ENCODE measurements at places on chromosomes 2 and 18. TPM values are rescaled to one million over a fixed set of nuclear protein-coding genes. Genes with fewer than 3 reads are reported as not detected.

GRCh38 chr2:159195697-159196096, 90.8 kb downstream of the WDSUB1 start:
- DNase-seq = no peak
- no peak overlapping the region for H3K4me3 ChIP-seq
- H3K4me1 ChIP-seq = no peaks in the 10 kb centered on the region
- H3K36me3 ChIP-seq = no peaks in the 10 kb centered on the region
- no peaks in the 10 kb centered on the region for H3K27me3 ChIP-seq

The SLC4A3 gene
- not detected for total RNA-seq

DNA sequence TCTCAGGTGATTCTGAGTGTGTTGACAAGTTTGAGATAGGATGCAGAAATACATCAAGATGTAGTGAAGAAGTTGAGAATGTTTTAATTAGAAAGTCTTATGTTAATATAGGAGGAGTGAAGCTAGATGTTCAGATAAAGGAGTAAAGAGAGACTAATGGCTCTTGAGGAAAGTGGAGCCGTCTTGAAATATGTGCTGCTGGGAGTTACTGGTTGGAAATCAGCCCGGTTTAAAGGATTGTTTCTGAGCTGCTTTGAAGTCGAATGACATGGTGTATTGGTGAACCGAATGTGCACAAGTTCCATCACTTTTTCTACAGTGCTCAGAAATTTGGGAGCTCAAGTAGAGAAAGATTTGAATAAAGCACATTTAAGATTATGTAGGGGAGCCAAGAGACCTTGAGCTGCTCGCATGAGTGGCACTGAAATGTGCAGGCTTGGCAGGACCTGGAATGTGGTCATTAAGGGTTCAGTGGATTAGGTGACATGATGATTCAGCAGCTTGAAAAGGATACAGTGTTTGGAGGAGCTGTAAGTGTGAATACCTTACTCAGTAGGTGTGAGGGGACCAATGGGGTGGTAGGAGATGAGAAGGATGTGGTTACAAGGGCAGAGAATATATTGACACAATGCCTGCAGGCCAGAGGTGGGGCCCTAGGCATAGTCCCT, 68.6 kb downstream of the CAB39 start:
- H3K27me3 ChIP-seq = no peaks in the 10 kb centered on the region
- peak overlapping the region; percentile 67 for H3K4me3 ChIP-seq
- H3K4me1 ChIP-seq = peaks cover 58% of the 10 kb centered on the region
- peak overlapping the region; percentile 56 for H3K27ac ChIP-seq

GRCh38 chr2:67374481-67374880, 22.7 kb upstream of the ETAA1 start:
- no peak overlapping the region for H3K27ac ChIP-seq
- H3K4me1 ChIP-seq = peaks cover 4% of the 10 kb centered on the region
- no peaks in the 10 kb centered on the region for H3K27me3 ChIP-seq
- H3K4me3 ChIP-seq = no peak overlapping the region
- DNase-seq = no peak
- H3K36me3 ChIP-seq = no peaks in the 10 kb centered on the region

- no peak overlapping the region for H3K4me3 ChIP-seq
- no peaks in the 10 kb centered on the region for H3K4me1 ChIP-seq
- H3K36me3 ChIP-seq = no peaks in the 10 kb centered on the region
- no peak overlapping the region for H3K27ac ChIP-seq
- no peak for DNase-seq
Observed at GRCh38 chr2:149090706-149091105, 52.2 kb downstream of the LYPD6B start.

- DNase-seq = no peak
- H3K27me3 ChIP-seq = no peaks in the 10 kb centered on the region
- H3K4me1 ChIP-seq = no peaks in the 10 kb centered on the region
- H3K4me3 ChIP-seq = no peak overlapping the region
- no peak overlapping the region for H3K27ac ChIP-seq
Observed at GRCh38 chr2:221309892-221310583, 262.1 kb downstream of the EPHA4 start.

DNA sequence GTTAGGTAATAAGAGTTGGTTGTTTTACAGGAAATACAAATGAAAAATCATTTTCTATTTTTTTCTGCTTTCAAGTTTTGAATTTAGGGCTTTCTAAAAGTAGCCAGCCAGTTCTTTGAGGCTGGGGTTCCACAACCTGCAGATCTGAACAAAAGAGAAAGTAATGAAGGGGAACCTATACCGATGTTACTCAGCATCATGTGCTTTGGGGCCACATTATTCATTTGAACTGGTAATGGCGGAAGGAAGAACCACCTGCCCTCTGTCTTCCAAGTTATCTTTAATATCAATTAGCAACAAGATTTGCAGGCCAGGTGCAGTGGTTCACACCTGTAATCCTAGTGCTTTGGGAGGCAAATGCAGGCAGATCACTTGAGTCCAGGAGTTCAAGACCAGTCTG, 12.9 kb upstream of the MRO start:
- H3K27ac ChIP-seq = no peak overlapping the region
- no peaks in the 10 kb centered on the region for H3K4me1 ChIP-seq
- H3K36me3 ChIP-seq = no peaks in the 10 kb centered on the region
- DNase-seq = no peak
- no peaks in the 10 kb centered on the region for H3K27me3 ChIP-seq

The CRACDL gene
- 0.10 TPM for total RNA-seq

The ACMSD gene
- total RNA-seq = not detected

The SOX11 gene
- not detected for total RNA-seq

The PPIL3 gene
- 29.1 TPM for total RNA-seq

DNA sequence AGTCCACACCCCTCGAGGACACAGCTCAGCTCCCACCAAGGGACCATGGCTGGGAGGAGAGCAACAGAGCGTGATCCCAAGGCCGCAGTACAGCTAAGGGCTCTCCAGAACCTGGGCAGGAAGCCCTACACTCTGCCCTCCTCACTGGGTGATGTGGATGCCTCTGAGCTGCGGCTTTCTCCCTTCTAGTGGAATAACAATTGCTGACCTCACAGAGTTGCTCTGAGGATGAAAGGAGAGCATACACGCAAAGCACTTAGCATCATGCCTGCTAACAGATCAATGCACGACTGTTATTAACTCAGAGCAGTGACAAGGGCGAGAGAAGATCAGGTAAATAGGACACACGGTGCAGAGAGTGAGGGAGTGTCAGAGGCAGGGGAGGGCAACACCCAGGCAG, 74.2 kb downstream of the ZFP36L2 start:
- H3K4me1 ChIP-seq = peaks cover 16% of the 10 kb centered on the region
- no peak overlapping the region for H3K27ac ChIP-seq
- H3K27me3 ChIP-seq = no peaks in the 10 kb centered on the region

The EFEMP1 gene
- not detected for total RNA-seq

The CSRNP3 gene
- total RNA-seq = not detected

DNA sequence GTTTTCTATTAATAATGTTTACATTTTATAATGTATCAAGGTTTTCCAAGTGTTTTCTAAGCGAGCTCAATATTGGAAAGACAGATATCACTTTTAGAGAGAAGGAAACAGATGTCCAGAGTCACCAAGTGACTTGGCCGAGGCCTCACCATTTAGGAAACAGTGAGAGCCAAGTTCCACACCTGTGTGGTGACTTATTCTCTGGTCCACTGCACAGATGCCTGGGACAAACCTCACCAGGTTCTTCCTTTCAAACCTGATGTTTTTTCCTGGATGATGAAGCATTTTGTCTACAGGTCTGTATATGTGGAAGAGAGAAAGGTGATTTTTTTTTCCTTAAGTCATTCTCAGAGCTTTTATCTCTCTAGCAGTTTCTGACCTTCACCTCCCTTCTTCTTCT, 280.7 kb downstream of the LPIN1 start:
- peaks cover 2% of the 10 kb centered on the region for H3K27me3 ChIP-seq
- no peaks in the 10 kb centered on the region for H3K4me1 ChIP-seq
- no peak overlapping the region for H3K4me3 ChIP-seq

- no peaks in the 10 kb centered on the region for H3K27me3 ChIP-seq
- no peak overlapping the region for H3K4me3 ChIP-seq
- H3K27ac ChIP-seq = no peak overlapping the region
- no peaks in the 10 kb centered on the region for H3K36me3 ChIP-seq
Observed at GRCh38 chr18:76209597-76209996, 285.4 kb downstream of the ZNF516 start.

DNA sequence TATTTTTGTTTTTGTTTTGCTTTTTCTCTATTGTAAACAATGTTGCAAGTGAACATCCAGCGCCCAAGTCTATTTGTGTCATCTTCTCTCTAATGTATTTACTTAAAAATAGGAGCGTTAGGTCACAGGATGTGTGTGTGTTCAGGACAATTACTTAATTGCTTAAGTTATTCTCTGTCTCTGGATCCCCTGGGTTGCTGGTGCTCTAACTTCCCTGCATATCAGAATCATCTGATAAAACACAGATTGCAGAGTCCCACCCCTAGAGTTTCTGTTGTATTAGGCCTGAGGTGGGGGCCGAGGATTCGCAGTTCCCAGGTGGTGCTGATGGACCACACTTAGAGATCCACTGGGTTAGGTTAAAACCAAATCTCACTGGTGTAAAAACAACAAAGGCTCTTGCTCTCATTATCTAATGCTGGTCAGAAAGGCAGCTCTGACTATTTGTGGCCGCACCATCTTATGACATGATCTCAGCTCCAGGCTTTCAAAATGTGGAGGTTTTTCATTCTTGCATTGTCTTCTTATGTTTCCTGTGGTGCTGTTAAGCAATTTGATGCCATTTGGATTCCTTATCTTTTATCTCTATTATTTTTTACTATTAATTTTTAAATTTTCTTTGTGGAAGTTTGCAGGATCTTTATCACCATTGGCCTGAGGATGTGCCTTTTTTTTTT, 87.7 kb downstream of the CLIP4 start:
- no peak overlapping the region for H3K27ac ChIP-seq
- DNase-seq = no peak
- H3K36me3 ChIP-seq = no peaks in the 10 kb centered on the region
- no peak overlapping the region for H3K4me3 ChIP-seq

DNA sequence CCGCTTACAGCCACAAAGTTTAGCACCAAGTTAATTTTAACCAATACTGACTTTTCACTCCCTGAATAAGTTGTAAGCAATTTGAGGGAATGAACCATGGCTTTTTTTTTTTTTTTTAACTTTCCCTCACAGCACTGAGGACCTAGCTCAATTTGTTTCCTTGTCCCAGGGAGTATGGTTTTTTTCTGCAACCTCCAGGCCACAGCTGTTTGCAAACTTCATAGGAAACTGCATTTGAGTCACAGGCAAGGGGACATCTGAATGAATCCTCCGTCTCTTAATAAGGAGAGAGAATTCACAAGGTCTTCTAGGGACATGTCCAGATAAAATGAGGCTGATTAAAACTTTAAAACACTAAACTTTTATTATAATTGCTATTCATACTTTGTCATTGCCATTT, 181.5 kb downstream of the GFPT1 start:
- no peak for DNase-seq
- H3K4me1 ChIP-seq = no peaks in the 10 kb centered on the region
- H3K27me3 ChIP-seq = peaks cover 3% of the 10 kb centered on the region
- H3K27ac ChIP-seq = no peak overlapping the region
- H3K4me3 ChIP-seq = no peak overlapping the region

The FLACC1 gene
- total RNA-seq = 7.0 TPM

The RGPD8 gene
- total RNA-seq = 48.1 TPM

- no peak overlapping the region for H3K4me3 ChIP-seq
- H3K36me3 ChIP-seq = no peaks in the 10 kb centered on the region
- DNase-seq = no peak
- no peaks in the 10 kb centered on the region for H3K4me1 ChIP-seq
Observed at GRCh38 chr18:51133580-51134160, 63.8 kb downstream of the MEX3C start.

The FIGN gene
- not detected for total RNA-seq

- H3K36me3 ChIP-seq = no peaks in the 10 kb centered on the region
- no peak overlapping the region for H3K4me3 ChIP-seq
- H3K27me3 ChIP-seq = peaks cover 7% of the 10 kb centered on the region
Observed at GRCh38 chr2:128428415-128428814, 109.7 kb upstream of the HS6ST1 start.

DNA sequence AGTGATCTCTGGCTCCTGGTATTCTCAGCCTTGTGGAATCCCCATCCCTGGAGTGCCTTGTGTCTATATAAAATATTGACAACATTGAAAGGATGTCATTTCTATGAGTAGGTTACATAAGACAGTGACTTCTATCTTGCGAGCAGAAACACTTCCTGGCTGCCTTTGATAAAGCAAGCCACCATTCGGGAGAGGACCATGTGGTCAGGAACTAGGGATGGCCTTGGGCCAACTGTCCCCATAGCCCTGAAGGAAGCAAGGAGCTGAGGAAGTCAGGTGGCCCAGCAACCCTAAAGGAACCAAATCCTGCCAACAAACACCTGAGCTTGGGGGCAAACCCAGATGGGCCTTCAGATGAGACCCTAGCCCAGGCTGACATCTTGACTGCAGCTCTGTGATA, 113.0 kb upstream of the LTBP1 start:
- no peak overlapping the region for H3K4me3 ChIP-seq
- no peak overlapping the region for H3K27ac ChIP-seq
- H3K36me3 ChIP-seq = no peaks in the 10 kb centered on the region
- DNase-seq = no peak
- no peaks in the 10 kb centered on the region for H3K4me1 ChIP-seq

DNA sequence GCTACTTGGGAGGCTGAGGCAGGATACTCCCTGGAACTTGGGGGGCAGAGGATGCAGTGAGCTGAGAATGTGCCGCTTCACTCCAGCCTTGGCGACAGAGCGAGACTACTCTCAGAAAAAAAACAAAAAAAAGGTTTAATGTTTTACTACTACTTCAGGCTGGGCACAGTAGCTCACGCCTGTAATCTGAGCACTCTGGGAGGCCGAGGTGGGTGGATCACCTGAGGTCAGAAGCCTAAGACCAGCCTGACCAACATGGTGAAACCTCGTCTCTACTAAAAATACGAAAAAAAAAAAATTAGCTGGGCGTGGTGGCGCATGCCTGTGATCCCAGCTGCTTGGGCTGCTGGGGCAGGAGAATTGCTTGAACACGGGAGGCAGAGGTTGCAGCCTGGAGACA, 75.7 kb upstream of the ATIC start:
- H3K27ac ChIP-seq = no peak overlapping the region
- no peaks in the 10 kb centered on the region for H3K4me1 ChIP-seq
- H3K27me3 ChIP-seq = no peaks in the 10 kb centered on the region
- no peak overlapping the region for H3K4me3 ChIP-seq
- H3K36me3 ChIP-seq = no peaks in the 10 kb centered on the region

DNA sequence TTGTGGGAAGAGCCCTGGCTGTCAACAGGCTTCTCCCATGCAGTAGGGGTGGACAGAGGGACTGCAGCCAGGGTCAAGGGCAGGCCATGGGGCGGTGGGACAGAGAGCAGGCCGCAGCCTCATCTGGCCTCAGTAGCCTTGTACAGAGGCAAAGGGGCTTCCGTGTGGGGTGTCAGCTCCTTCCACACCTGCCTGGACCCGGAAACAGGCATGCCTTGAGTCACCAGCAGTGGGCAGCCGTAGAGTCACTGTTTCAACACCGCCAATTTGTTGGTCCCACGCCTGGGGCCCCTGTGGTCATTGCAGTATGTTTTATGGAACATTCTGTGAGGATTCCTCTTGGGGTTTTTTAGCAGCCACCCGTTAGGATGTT, 173.0 kb downstream of the SMAD7 start:
- no peak overlapping the region for H3K4me3 ChIP-seq
- H3K4me1 ChIP-seq = peaks cover 5% of the 10 kb centered on the region
- H3K36me3 ChIP-seq = no peaks in the 10 kb centered on the region

- peak overlapping the region; percentile 21 for H3K27ac ChIP-seq
- no peak for DNase-seq
- H3K36me3 ChIP-seq = no peaks in the 10 kb centered on the region
- H3K4me3 ChIP-seq = no peak overlapping the region
Observed at GRCh38 chr18:22342625-22343024, 75.1 kb downstream of the CTAGE1 start.

GRCh38 chr2:69683170-69683971, 39.8 kb upstream of the AAK1 start:
- no peaks in the 10 kb centered on the region for H3K27me3 ChIP-seq
- peak; percentile 33 for DNase-seq
- peak overlapping the region; percentile 38 for H3K4me3 ChIP-seq
- no peaks in the 10 kb centered on the region for H3K36me3 ChIP-seq
- H3K4me1 ChIP-seq = peaks cover 24% of the 10 kb centered on the region
- no peak overlapping the region for H3K27ac ChIP-seq

Measured in CD4-positive, CD25-positive, alpha-beta regulatory T cell (primary cell).